ENCODE measurements at places on chromosomes 5 and 9. TPM values are rescaled to one million over a fixed set of nuclear protein-coding genes. Genes with fewer than 3 reads are reported as not detected.

GRCh38 chr5:77213601-77214000 lies 3.1 kb downstream of the PDE8B start:
- H3K27ac ChIP-seq: no peak overlapping the region
- H3K36me3 ChIP-seq: no peaks in the 10 kb centered on the region
- no peak overlapping the region for H3K4me3 ChIP-seq
- H3K27me3 ChIP-seq: peaks cover 57% of the 10 kb centered on the region
- DNase-seq: no peak

The ZNF483 gene
- total RNA-seq: 1.4 TPM

- H3K4me3 ChIP-seq: no peak overlapping the region
- H3K4me1 ChIP-seq: peaks cover 37% of the 10 kb centered on the region
- no peaks in the 10 kb centered on the region for H3K27me3 ChIP-seq
- H3K36me3 ChIP-seq: no peaks in the 10 kb centered on the region
- peak; percentile 68 for DNase-seq
- H3K27ac ChIP-seq: peak overlapping the region; percentile 85
Observed at GRCh38 chr9:698276-698675, 143.2 kb upstream of the DMRT1 start.

- no peak overlapping the region for H3K27ac ChIP-seq
- peaks cover 9% of the 10 kb centered on the region for H3K4me1 ChIP-seq
- H3K27me3 ChIP-seq: peaks cover 13% of the 10 kb centered on the region
Observed at GRCh38 chr9:121650217-121651007, 1.0 kb upstream of the DAB2IP start.

The ACOT12 gene
- total RNA-seq: not detected
